M059J (cell line): ENCODE measurements at places on chromosomes 1 and 21. TPM values are rescaled to one million over a fixed set of nuclear protein-coding genes. Genes with fewer than 3 reads are reported as not detected.

HJV gene
- total RNA-seq = not detected in 2 replicates

DNA sequence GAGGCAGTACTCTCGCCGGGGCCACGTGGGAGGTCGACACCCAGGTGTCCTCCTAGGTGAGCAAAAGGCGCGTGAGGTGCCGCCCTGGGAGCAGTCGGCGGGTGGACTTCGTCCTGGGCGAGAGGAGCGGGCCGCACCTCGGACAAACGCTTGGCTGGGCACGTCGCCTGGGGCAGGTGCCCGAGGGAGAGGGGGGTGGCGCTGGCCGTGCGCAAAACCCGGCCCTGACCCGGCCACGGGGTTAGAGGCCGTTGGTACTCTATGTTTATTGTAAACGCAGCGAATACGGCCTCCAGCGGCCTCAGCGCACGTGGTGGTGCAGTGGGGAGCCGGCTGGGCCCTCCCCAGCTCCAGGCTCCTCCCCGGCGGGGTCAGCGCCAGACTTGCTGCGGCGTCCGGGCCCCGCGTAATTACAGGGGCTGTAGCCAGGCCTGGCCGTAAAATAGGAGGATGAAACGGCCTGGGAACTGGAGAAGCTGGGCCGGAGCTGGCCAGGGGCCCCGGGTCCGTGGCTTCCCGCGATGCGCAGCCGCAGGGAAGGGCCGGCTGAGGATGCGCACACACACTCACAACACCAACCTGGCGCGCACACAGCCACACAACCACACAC lies 1.6 kb upstream of the EFNA1 start:
- peak; percentile 37 for DNase-seq

DEPDC1 gene
- total RNA-seq = 58.4 and 62.6 TPM in 2 replicates

- DNase-seq = peak; percentile 74
Observed at GRCh38 chr1:184982002-184982954, 8.0 kb upstream of the NIBAN1 start.

GRCh38 chr1:204692841-204693356 lies 7.4 kb upstream of the LRRN2 start:
- DNase-seq = no peak

GRCh38 chr1:201142849-201143725 lies 11.2 kb downstream of the TMEM9 start:
- DNase-seq = no peak

DNA sequence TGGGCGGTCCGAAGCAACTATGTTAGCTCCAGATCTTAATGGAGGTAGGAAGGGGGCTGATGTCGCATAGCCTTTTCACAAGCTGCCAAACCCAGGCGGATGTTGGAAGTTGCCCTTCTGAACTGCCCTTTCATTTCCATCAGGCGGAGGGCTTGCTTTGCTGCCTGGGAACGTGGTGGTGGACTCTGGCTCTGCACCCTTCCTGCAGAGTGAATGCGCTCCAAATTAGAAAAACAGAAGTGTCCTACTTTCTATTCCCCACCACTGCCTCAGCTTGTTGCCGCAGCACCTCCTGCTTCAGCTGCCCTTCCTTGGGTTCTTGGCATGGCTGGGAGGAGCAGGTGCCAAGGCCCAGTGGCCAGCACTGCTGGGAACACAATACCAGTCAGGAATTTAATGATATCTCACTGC lies 60.6 kb downstream of the AK4 start:
- no peak for DNase-seq

AMY2A gene
- total RNA-seq = not detected in 2 replicates

GRCh38 chr21:32131164-32131563 lies 147.7 kb downstream of the MIS18A start:
- DNase-seq = no peak

- no peak for DNase-seq
Observed at GRCh38 chr1:236045771-236046170, 19.1 kb downstream of the NID1 start.

DDR2 gene
- 21.9 and 32.3 TPM in 2 replicates for total RNA-seq

DNA sequence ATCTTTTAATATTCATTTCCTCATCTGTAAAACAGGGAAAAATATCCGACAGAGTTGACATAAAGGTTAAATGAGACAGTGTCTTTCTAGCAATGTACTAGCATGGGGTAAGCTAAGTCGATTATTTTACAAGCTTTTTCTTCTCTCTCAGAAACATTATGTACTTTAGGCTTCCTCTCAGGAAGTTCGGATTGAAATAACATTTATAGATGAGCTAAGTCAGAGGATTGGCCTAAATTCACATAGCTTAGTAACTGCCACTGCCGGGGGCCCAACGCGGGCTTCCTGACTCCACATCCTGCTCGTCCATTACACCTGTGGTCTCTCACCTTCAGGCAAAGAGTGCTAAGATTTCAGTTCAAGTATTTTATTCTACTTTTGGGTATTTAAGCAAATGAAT lies 462.3 kb upstream of the NFIA start:
- no peak for DNase-seq

GRCh38 chr1:12426030-12426429 lies 192.0 kb downstream of the DHRS3 start:
- peak; percentile 43 for DNase-seq

GRCh38 chr1:192489748-192490147 lies 85.8 kb upstream of the RGS1 start:
- peak; percentile 94 for DNase-seq

RCAN3 gene
- 11.1 and 11.9 TPM in 2 replicates for total RNA-seq

PTGFRN gene
- total RNA-seq = 61.9 and 144 TPM in 2 replicates

ABL2 gene
- total RNA-seq = 17.3 and 38.3 TPM in 2 replicates

DNA sequence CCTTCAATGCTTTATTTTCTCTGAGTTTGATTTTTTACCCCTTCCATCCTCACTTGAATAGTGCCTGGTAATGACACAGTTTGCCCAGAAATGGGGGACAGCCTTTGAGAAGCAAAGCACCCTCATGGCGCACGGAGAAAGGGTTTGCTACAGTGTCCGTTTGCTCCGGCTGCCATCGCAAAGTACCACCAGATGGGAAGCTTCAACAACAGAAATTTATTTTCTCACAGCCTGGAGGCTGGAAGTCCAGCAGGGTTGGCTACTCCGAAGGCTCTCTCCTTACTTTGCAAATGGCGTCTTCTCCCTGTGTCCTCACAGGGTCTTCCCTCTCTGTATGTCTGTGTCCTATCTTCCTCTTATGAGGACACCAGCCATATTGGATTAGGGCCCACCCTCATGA lies 327.7 kb upstream of the KAZN start:
- DNase-seq = no peak

CR1L gene
- total RNA-seq = 3.6 TPM in 1 of 2 replicates, not detected in the other

FAM72C gene
- 4.3 and 5.2 TPM in 2 replicates for total RNA-seq

GRCh38 chr1:248858096-248858890 lies 592 bp downstream of the ZNF692 start:
- peak; percentile 53 for DNase-seq

HMGN2 gene
- 1,156 and 1,189 TPM in 2 replicates for total RNA-seq
